ENCODE measurements at places on chromosomes 2 and 18.
A peak's percentile ranks its signal among the peaks of the same experiment; 100 is the strongest.

DNA sequence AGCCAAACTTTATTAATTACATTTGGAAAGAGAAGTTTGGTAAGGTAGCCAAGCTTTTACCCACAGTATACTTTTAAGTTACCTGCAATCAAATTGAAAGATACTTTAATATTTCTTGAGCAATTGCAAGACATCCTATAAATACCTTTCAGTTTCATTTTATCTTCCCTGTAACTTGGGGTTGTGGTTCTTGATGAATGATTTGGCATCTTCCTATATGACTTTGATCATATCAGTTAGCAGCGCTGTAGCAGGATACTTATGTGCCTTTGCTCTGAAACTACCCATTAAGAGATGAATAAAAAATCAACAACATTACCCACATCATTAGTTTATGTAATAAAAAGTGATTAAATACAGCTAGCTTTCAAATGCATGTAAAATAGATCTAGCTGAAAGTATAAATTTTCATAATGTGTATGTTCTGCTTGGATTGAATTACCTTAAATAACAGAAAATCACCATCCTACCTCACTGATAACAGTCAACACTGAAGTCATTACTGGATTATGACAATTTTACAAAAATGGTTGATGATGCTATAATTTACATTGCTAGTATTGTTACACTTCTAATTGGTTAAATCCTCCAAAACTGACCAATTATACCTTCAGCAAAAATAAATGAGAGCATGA lies 50.4 kb downstream of the MMADHC start:
- DNase-seq, result no peak

- no peak for DNase-seq
Observed at GRCh38 chr18:21632393-21632792, 20.3 kb downstream of the SNRPD1 start.

- peak; percentile 10 for DNase-seq
Observed at GRCh38 chr18:5890331-5891183, 4.8 kb downstream of the TMEM200C start.

GRCh38 chr2:189347540-189347939 lies 93.7 kb upstream of the WDR75 start:
- DNase-seq, result no peak

- DNase-seq, result no peak
Observed at GRCh38 chr2:18883616-18884456, 294.5 kb upstream of the NT5C1B start.

DNA sequence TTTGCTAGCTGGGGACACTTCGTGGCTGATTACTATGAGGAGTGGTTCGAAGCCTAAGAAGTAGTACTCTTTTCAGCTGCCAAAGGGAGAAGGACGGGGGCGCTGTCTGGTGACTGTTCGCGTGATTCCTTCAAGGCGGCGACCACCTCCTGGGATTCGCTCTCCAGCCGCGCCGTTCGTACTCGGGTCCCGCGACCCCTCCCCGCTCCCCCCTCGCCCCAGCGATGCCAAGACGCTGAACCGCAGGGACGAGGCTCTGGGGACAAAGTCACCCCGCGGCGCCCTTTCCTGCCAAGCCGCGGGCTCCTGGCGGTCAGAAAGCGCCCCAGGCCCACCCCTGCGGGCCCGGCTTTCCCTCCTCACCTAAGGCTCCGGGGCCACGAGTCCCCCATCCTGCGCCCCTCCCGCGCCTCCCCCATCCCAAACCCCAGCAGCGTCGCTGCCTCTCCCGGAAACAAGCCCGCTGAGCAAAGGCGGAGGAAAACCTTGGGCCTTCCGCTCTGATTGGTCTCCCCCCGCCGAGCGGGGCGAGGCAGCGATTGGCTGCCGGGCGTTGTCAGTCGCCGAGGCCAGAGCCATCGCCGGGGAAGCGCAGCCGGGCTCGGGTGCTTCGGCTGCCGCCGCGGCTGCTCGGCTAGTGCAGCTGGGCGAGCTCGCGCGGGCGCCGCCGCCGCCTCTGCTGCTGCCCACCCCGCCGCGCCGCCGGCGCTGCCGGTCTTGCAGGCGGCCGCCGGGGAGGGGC lies 404.3 kb downstream of the XIRP2 start:
- DNase-seq, result peak; percentile 84

DNA sequence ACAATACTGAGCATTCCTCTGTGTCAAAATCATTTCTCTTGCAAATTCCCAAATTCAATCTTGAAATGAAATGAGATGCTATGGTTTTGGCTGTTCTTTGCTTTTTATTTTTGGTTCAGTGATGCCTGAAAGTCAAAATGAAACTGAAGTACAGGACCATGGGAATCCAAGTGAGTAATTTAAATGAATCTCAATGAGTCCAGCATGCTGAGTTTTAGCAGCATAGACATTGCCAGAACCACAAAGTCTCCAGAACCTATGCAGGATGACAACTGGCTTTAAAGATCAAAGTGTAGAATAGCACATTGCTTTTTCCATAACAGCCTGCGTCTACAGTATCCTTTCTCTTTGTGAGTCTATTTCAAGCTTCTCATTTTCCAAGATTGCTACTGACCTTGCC lies 1050.7 kb upstream of the PIK3C3 start:
- no peak for DNase-seq

- no peak for DNase-seq
Observed at GRCh38 chr2:228956701-228957474, 314.2 kb downstream of the PID1 start.

DNA sequence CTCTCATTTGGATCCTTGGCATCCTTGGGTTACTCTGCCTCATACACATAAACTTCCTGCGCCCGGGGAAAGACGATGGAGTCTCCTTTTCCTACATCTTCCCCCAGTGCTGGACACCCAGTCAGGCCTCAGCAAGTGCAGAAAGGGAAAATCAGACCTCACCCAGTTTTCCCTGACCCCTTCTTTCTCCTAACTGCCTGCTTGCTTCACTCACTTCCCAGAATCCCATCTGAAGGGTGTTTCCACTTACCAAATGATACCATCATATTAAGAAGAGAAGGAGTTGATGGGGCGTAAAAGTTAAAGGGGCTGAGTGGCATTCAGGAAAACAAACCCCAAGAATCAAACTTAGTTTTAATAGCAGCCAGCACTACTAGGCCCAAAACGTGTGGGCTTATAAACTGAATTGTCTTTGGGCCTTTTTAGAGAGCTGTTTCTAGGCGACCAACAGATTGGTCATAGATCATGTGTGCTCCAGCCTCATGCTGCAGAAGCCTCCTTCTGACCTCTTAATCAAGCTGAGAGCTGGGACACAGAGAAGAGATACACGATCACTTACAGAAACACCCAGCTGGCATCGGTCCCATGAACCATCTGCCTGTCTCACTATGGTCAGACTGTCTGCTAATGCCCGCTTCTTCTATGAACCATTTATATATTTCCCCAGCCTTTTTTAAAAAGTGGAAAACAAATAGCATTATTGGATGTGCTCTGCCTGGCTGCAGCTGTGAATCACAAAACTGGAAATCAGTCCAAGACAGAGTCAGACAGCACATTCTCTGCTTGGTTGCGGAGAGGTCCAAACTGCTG lies 165.7 kb upstream of the SLC14A2 start:
- DNase-seq, result peak; percentile 11

GRCh38 chr2:142868229-142868762 lies 9.2 kb upstream of the KYNU start:
- DNase-seq, result no peak

- no peak for DNase-seq
Observed at GRCh38 chr2:236968880-236969534, 116.7 kb upstream of the COPS8 start.

DNA sequence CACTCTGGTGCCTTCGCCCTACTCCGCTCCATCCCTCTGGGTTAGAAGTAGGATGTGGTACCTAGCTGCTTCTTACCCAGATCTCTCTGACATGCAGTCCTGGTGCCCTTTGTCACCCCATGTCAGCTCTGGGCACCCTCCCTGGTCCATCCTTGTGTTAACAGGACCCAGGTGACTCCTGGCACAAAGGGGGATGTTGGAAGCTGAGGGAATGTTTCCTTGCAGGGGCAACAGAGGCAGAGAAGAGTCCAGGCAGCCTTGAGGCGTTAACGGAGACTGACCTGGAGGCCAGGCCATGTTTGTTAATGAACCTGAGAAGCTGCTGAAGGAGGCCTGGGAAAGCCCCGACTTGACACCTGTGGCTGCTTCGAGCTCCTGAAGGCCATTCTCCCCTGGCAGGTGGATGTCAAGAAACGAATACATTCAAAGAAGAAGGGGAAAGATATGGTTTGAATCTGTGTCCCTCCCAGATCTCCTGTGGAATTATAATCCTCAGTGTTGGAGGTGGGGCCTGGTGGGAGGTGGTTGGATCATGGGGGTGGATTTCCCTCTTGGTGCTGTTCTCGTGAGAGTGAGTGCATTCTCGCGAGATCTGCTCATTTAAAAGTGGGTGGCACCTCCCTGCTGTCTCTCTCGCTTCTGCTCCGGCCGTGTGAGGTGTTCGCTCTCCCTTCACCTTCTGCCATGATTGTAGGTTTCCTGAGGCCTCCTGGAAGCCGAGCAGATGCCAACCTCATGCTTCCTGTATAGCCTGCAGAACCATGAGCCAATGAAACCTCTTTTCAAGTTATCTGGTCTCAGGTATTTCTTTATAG lies 31.4 kb downstream of the NPPC start:
- no peak for DNase-seq

- no peak for DNase-seq
Observed at GRCh38 chr2:120600335-120600734, 135.3 kb upstream of the GLI2 start.

GRCh38 chr2:54957321-54957999 lies 92.8 kb downstream of the RTN4 start:
- no peak for DNase-seq

GRCh38 chr2:20623241-20623640 lies 27.7 kb downstream of the HS1BP3 start:
- DNase-seq, result no peak

DNA sequence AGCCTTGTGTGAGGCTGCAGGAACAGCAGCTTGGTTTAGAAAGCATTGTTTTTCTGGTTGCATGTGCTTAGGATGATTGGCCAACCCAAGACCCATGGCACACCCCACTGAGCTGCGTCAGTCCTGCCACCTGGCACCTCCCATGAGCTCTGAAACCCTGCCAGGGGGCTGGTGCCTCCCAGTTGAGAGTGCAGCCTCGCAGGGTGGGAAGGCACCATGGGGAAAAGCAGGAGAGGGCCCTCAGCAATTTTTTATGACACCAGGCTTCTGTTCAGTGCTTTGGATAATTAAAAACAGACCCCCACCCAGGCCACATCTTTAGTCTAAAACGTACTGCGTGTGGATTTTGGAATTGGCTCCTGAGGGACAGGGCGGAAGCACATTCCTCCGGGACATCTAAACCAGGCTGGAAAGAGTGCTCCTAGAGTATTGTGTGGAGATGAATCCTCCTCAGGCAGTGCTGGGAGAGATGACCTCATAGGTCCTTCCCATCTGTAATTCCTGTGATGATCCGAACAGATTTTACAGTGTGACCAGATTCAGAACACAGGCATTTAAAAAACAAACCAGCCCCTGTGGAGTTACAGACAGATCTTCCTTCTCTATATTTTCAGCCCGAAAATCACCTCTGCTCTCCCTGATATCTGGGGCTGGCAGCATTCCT lies 438.3 kb downstream of the ZNF521 start:
- no peak for DNase-seq

DNA sequence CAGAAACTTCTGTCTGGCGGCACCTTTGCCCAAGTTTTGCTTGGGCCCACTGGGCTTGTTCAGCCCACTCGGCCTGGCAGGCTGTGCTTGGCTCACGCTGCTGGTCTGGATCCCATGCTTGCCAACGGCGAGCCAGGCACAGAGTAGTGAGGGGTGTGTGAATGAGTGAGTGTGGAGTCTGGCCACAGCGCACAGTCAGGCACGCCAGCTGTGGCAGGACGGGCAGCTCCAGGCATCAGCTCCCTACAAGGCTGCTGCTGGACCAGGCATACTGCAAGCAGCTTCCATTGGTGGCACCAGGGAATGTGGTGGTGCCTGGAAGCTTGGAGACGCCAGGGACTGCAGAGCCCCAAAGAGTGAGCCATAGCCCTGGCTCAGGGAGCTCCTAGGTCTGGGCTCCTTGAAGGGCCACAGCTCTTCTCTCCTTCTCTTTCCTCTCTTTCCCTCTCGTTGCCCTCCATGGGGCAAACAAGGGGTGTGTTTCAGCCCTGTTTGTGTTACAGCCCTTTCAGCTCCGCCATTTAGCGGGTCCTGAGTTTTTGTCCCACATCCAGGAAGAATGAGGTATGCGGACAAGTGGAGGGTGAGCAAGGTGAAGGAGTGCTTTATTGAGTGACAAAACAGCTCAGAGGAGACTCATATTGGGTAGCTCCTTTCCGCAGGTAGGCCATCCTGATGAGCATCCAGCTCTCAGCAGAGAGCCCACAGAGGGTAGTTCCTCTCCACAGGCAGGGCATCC lies 73.0 kb downstream of the AGPS start:
- no peak for DNase-seq

GRCh38 chr2:72995430-72996116 lies 75.9 kb downstream of the SFXN5 start:
- no peak for DNase-seq

DNA sequence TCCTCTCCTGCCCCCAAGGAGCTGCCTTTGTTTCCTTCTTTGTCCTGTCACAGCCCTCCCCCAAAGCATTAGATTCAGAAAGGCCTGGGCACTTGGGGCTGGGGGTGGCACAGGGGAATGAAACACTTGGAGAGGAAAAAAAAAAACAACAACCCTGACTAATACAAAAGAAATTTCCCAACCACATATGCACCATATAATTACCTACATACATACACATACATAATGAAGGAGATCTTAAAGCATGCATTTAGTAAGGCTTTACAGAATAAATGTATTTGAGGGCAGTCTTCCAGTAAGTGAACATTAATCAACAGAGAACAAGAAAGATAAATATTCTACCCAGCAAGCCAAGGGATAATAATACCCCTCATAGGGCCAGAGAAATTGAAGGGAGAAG lies 70.0 kb upstream of the PPP1CB start:
- DNase-seq, result no peak

- DNase-seq, result no peak
Observed at GRCh38 chr2:60149176-60149575, 404.3 kb downstream of the BCL11A start.

DNA sequence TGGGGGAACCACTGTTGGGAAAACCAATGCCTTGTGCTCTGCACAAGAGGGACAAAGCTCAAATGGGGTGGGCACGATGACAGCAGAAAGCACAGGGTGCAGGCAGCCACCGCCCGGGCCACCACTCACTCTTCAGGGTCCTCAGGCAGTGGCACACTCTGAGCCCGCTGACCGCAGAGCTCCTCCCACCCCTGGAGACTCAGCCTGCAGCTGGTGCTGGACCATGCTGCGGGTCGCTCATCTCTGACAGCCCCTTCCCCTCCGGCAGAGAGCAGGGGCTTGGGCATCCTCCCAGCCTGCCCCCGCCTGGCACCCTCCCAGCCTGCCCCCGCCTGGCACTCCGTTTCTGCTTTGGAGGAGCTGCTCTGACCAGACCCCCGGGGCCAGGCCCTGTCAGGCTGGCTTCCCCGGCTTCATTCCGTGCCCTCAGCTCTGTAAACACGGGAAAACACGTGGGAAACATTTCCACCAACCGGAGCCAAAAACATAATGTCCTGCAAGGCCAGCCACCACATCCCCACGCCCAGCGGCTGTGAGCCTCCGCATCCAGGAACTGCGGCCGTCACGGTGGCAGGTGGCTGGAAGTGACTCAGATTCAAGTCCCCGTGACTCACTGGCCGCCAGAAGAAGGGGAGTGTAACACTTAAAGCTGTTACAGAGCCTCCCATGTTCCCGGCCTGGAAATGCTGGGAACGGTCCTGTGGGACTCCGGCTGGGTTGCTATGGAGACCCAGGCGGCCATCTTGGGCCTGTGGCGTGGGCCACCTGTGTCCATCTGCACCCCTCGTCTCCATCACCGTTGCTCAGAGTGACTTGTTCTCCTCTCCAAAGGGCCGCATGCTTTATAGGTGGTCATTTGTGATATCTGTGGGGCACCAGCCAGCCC lies 6.8 kb upstream of the SNED1 start:
- peak; percentile 13 for DNase-seq

- no peak for DNase-seq
Observed at GRCh38 chr2:86062043-86062442, 43.6 kb downstream of the POLR1A start.
